RPMI7951 (cell line): ENCODE measurements at places on chromosomes 11 and 22. TPM values are rescaled to one million over a fixed set of nuclear protein-coding genes. Genes with fewer than 3 reads are reported as not detected.

Gene GGTLC2
- total RNA-seq, result not detected in 2 replicates

Gene CYTH4
- 1.2 and 1.6 TPM in 2 replicates for total RNA-seq

Gene ZNF214
- 2.6 and 3.5 TPM in 2 replicates for total RNA-seq

Gene CCDC34
- total RNA-seq, result 12.7 and 14.5 TPM in 2 replicates

Gene CNTF
- total RNA-seq, result 1.8 and 3.0 TPM in 2 replicates

Gene TRIM49D2
- total RNA-seq, result not detected in 2 replicates

Gene MRPL23
- 123 and 169 TPM in 2 replicates for total RNA-seq

Gene DDI1
- not detected in 2 replicates for total RNA-seq
